ENCODE measurements at places on chromosomes 1 and 21.

DNA sequence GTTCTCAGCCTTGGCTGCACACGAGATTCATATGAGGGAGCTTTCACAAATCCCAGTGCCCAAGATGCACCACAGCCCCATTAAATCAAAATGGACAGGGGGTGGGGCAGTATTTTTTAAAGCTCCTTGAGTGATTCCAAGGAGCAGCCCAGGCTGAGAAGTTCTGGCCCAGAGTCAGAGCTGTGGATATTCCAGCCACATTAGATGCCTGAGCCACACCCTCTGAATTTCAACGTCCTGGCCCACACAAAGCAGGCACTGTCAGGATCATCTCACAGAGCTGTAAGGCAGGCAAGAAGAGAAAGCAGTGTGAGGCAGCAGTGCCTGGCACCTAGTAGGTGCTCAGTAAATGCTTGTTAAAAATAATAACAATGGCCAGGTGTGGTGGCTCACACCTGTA lies 37.4 kb downstream of the PAX7 start:
- no peak for DNase-seq

GRCh38 chr1:17861685-17862084 lies 106.6 kb downstream of the ACTL8 start:
- no peak for DNase-seq

DNA sequence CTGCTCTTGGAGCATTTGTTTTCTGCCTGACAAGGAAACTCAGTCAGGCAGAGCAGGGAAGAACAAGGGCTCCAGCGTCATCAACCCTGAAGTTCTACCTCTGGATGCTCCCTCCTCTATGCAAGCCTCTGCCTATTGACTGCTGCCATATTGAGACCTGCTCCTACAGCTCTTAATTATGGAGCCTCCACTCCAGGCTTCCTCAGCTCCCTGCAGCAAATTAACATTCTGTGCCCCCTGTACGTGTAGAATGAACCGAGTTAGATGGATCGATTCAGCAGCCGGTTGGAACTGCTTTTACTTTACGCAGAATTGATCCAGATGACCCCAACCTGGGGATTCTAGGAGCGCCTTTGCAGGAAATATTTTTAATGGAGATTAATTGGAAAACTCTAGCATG lies 68.7 kb downstream of the KIRREL1 start:
- DNase-seq, result no peak

GRCh38 chr1:100542285-100542684 lies 4.3 kb downstream of the GPR88 start:
- no peak for DNase-seq

- no peak for DNase-seq
These were observed 10.9 kb downstream of the ERRFI1 start for GRCh38 chr1:8015036-8015808.

DNA sequence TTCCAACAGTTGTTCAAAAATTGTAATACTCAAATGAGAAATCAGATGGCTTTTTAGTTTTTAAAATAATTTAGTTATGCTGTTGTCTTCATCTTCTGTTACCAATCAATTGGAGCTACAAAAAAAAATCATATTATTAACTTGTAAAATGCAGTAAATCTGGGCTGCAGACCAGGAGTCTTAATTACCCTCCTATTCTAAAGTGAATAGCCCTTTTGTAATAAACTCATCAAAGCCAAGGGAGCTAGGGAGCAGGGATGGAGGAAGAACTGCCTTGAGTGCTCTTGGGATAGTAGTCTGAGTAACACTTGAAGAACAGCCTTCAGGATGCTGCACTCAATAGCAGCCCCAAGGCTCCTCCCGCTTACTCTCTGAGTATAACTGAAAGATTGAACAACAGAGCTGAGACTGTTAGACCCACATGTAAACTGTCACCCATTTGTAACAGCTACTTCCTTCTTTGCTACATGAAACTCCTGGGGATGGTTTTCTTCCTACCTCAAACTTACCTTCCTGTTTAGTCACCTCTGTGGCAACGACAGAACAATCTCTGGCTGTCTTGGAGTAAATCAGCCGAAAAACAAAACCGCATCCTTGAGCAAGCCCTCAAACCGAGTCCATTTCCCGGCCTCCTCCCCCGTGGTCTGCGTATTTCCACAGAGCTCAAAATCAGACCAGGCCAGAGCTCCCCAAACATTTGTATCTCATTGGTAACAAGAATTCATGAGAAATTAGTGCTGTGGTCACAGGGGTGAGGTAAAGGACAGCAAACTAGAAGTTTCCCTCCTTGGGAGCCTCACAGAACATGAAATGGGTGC lies 55.9 kb downstream of the CD58 start:
- no peak for DNase-seq

DNA sequence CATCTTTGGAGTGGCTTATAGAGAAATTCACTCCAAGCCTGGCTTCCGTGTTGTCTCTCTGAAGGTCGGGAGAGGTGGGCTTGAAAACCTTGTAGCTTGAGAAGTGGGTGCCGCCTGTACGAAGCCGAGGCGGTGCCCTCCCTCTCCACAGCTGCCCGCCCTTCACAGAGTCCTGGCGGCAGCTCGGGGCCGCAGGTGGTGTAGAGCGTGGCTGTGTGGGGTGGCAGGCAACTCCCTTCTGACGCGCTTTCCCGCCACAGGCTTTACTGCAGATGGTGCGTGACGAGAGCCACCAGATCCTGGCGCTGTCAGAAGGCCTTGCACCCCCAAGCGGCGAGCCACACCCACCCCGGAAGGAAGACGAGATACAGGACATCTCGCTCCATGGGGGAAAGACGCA lies 33.1 kb upstream of the DIP2A start:
- no peak for DNase-seq

- DNase-seq, result no peak
These were observed 6.5 kb downstream of the GALNT2 start for GRCh38 chr1:230073371-230074035.

- no peak for DNase-seq
These were observed 8.0 kb upstream of the SYTL1 start for GRCh38 chr1:27333717-27334279.

GRCh38 chr21:39675993-39676661 lies 63.4 kb downstream of the B3GALT5 start:
- DNase-seq, result no peak

GRCh38 chr21:34743831-34744230 lies 75.0 kb downstream of the CLIC6 start:
- no peak for DNase-seq

DNA sequence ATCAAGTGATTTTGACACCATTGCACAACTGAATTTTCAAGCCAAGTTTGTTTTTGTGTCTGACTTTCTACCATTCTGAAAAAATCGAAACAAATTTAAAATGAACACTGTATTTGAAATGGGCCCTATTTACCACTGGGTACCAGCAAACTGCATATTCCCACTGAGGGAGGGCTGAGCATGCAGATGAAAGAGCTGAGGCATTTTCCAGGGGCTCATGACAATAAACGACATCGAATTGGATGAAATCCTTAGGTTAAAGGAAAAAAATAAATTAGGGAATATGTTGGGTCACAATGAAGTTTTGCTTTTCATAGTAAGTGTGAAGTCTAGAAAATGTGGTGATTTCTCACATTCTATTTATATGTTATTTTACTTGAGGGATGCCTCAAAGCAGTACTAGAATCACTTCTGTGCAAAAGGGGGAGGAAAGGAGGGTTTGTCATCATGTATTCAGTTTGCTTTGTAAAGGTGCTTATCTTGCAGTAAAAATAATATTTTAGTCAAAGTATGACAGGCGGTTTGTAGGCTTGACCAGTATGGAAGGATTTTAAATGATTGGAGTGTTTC lies 11.2 kb downstream of the ZBTB18 start:
- no peak for DNase-seq
